CD4-positive, alpha-beta T cell (primary cell): ENCODE measurements at places on chromosomes 2 and 18.

- DNase-seq: no peak
Measured at GRCh38 chr2:10346929-10347561, 44.3 kb downstream of the HPCAL1 start.

GRCh38 chr2:207911215-207911614 lies 114.1 kb downstream of the PLEKHM3 start:
- no peak for DNase-seq

GRCh38 chr2:73291093-73291460 lies 2.3 kb downstream of the EGR4 start:
- no peak for DNase-seq

DNA sequence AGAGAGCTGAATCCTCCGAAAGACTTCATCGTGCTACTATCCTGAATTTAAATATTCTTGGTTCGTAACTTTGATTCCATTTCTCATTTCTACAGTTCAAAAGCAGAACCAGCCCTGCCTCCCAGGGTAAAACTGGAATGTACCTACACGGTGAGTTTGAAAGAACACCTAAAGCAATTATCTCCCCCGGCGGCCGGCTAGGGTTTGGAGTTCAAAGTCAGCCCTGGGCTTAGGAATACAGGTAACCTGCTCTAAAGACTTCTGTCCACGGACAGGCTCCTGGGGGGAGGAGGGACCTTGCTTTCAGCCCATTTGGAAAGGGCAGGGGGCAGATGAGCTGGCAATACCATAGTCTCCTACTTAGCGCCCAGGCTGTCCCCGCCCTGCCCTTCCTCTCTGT lies 32.3 kb downstream of the CYP27C1 start:
- DNase-seq: no peak

- DNase-seq: no peak
Measured at GRCh38 chr2:46716927-46717326, 198.7 kb downstream of the MCFD2 start.

DNA sequence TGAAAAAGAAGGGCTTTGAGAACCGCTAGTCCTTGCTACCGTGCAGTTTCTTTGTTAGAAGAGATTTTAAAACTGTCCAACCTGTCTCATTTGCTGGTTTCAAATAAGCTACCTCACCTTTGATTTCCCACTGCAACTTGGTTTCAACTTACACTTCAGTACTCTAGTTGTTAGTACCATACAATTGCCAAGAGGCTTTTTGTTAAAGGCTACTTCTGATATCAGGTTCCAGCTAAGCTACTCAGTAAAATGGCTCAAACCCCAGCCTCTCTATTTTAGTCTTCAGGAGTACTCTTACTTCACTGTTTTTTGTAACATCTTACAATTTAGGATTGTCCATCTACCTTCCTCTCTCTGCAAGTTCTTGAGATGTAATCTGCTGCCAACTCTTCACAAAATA lies 91.6 kb downstream of the INO80D start:
- DNase-seq: no peak

GRCh38 chr18:56256659-56257058 lies 381.7 kb downstream of the TXNL1 start:
- no peak for DNase-seq

GRCh38 chr2:132692816-132693215 lies 22.8 kb upstream of the LYPD1 start:
- DNase-seq: no peak

DNA sequence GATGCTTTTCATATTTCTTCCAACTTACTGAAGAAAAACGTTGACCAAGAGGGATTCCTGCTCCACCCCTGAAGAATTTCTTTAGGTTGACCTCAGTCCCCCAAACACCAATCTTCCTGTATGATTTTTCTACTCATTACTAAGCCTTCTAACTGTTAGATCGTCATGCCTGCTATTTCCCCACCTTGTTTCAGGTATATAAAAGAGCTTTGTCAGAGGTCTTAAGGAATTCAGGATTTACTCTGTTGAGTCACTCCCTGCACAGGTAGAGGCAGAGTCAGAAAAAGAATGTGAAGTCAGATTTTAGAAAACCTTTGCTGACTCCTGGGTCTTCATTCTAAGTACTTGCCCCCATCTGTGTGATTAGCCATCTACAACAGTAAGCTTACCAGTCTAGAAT lies 83.8 kb upstream of the NOSTRIN start:
- no peak for DNase-seq

DNA sequence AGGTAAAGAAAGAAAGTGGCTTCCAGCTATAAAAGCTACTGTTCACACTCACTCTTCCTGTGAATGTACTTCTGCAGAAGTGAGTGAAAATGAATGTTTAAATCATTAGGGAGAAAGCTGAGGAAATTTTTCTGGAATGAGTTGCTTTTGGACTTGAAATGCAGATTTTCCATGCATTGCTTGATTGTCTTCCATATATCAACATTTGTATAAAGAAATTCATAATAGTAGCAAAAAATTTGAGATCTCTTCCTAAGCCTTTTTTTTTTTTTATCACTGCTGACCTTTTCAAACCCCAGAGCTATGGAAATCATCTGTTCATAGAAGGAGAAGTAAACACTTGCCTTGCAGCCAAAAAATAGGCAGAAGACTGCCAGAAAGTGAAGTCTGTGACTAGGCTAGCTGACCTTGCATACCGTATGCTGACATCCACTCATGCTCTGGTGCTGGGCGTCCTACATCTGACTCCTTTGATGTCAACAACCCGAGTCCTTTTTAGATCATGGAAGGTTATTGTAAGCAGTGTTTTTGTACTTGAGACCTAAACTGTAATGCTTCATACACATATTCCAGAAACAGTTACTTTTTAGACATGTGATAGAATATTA lies 154.5 kb upstream of the RASGRP3 start:
- DNase-seq: no peak

- no peak for DNase-seq
Measured at GRCh38 chr2:115285416-115285815, 843.0 kb downstream of the DPP10 start.

GRCh38 chr2:149787206-149787605 lies 199.6 kb upstream of the MMADHC start:
- no peak for DNase-seq

DNA sequence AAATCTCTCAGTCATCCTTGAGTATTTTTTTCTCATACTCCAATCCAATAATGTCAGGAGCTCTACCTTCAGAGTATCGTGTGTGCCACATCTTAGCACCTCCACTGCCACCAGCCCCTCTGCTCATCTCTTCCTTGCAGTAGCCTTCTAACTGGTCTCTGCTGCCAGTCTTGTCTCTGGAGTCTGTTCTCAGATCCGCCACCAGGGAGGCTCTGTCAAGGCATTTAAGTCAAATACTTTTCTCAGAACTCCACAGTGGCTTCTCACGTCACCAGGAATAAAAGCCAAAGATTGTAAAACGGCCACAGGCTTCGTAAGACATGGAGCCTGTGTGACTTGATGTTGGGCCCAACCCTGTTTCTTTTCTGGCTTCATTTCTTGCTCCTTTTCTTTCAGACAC lies 7.1 kb downstream of the UNC50 start:
- DNase-seq: no peak
